ENCODE measurements at places on chromosomes 11 and 22. TPM values are rescaled to one million over a fixed set of nuclear protein-coding genes. Genes with fewer than 3 reads are reported as not detected.

MAJIN gene
- total RNA-seq = 0.82 TPM

CASP5 gene
- total RNA-seq = not detected

BIRC3 gene
- total RNA-seq = 135 TPM

NLRP14 gene
- total RNA-seq = 0.07 TPM

OR52N4 gene
- total RNA-seq = 0.29 TPM

KDM4D gene
- 1.4 TPM for total RNA-seq

NLRX1 gene
- total RNA-seq = 18.7 TPM

AKIP1 gene
- 37.9 TPM for total RNA-seq

INS gene
- not detected for total RNA-seq

TMEM45B gene
- total RNA-seq = 5.8 TPM

PGGHG gene
- total RNA-seq = 75.0 TPM

NXPE1 gene
- total RNA-seq = not detected

- no peak for DNase-seq
Observed at GRCh38 chr11:6717426-6717825, 34.3 kb upstream of the MRPL17 start.

DNA sequence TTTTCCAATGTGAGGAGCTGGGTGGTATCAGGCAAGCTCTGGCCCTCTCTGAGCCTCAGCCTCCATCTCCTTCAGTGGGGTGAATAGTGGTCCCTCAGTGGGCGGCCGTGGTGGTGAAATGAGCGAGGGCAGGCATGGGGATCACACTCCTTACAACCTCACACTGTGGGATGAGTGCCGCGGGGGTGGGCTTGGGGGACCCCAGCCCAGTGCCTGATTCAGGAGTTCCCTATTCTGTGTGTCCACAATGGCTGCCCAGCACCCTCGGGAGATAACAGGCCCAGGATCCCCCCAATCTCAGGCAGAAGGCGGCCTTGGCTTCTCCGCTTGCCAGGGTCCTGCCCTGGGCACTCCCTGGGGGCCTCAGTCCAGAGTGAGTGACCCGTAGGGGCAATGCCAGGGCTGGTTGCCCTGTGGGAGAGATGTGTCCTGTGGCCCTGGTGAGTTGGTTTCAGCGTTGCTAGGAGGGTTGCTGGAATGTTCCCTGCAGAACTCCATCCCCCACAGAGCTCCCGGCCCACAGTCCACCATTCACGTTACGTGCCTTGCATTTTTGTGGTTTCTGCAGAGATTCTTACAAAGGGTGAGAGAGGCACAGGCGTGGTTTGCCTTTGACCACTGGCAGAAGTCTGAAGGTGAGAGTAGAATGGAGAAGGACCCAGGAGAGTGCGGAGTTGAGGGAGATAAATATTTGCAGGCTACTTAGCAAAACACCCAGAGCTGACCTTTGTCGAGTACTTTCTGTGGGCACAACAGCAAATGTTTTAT is 2.9 kb downstream of the ALDH3B1 start:
- DNase-seq = no peak

GRCh38 chr11:19788435-19788834 is 75.8 kb downstream of the NAV2 start:
- DNase-seq = no peak

GRCh38 chr11:1761857-1762536 is 1.7 kb downstream of the CTSD start:
- DNase-seq = no peak

DNA sequence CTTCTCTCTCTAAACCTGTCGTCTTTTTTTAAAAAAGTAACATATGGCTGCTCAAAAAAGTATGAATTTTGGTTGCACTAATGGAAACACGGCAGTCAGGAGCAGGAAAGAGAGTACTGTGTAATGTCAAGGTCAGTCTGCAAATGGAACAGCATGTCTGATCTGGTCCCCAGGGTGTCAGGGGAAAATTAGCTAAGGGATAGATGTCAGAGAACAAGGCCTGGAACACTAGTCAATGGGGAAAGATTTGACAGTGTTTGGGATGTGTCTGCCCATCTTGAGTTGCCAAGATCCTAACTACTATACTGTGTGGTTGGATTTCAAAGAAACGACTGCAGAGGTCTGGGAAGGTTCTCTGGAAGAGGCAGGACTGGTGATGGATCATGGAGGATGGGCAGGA is 65.7 kb upstream of the PHOX2A start:
- no peak for DNase-seq

DNA sequence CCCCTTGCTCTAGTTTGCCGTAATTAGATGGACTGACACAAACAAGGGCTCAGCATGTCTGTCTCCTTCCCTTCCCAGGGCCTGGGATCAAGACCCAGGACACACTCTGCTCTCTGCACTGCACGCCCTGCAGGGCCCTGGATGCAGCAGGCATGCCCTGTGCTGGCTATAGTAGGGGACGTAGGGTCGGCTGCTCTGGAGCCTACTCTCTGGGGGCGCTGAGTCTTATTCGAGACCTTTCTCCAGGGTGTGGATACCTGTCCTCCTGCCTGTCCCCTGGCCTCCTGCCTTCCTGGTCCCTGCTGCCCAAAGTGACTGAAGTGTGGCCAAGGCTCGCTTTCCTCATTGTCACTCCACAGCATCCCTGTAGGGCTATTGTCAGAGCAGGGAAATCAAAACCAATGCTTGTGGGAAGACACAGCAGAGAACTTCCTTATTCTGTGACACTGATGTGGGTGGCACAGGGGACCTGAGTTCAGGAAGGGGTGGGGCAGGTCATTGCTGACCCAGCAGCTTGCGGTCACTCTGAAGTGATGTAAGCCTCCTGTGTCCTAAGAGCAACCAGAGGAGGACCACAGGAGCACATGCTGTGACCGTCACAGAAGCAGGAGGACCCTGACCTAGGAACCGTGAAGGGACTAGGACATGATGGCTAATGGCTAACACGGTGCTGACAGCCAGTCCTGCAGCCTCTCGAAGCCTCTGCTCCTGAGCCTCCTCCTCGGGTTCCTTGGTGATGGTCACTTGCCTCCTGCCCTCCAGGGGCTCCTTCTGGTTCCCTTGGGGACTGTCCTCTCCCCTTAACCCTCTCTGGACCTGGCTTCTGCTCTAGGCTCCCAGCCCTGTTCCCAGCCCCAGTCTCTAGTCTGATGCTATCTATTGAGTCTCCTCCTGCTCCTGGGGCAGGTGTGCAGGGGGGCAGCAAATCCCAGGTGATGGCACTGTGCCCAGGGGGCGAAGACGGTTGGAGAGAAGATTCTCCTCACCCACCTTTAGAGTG is 10.3 kb downstream of the APOBEC3A start:
- DNase-seq = no peak

DNA sequence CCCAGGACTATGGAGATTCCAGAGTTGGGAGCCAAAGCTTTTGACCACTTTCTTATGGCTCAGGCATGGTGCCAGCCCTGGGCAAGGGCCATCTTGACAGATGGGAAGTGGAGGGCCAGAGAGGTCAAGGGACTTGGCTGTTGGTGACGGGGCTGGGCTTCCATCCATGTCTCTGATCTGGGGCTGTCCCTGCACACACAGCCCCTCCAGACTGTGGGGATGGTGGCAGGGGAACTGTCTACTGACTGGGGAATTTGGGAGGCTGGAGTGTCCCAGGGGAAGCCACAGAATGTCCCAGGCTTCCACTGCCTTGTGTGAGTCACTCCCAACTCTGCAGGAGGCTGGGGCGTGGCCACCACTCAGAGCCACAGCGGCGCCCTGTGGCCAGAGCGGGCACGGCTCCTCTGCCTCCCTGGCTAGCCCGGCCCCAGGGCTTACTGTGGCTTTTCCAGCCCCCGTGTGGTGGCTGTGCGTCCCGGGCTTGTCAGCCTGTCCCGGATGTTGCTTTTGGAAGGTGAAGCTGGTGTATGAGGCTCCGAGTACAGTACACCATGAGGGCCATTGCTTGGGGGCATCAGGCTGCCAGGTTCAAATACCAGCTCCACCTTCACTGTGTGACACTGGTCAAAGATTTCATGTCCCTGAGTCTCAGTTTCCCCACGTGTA is 19.6 kb downstream of the C22orf23 start:
- peak; percentile 93 for DNase-seq

- DNase-seq = peak; percentile 70
Observed at GRCh38 chr22:38754751-38755154, 1.0 kb downstream of the SUN2 start.

DNA sequence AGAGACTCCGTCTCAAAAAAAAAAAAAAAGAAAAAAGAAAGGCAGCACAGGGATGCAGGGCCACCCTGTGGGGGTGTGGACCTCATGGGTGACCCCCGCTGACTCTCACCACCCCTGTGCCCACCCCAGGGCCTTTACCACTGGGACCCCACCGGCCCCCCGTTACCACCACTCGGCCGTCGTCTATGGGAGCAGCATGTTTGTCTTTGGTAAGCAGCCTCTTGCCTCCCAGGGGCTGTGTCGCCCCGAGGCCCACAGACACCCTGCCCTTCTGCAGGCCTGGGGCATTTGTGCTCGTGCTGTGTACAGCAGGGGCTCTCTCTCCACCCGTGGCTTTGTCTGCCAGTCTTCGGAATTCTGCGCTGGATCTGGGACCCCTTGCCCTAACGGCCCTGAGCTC is 5.3 kb downstream of the LZTR1 start:
- no peak for DNase-seq

DNA sequence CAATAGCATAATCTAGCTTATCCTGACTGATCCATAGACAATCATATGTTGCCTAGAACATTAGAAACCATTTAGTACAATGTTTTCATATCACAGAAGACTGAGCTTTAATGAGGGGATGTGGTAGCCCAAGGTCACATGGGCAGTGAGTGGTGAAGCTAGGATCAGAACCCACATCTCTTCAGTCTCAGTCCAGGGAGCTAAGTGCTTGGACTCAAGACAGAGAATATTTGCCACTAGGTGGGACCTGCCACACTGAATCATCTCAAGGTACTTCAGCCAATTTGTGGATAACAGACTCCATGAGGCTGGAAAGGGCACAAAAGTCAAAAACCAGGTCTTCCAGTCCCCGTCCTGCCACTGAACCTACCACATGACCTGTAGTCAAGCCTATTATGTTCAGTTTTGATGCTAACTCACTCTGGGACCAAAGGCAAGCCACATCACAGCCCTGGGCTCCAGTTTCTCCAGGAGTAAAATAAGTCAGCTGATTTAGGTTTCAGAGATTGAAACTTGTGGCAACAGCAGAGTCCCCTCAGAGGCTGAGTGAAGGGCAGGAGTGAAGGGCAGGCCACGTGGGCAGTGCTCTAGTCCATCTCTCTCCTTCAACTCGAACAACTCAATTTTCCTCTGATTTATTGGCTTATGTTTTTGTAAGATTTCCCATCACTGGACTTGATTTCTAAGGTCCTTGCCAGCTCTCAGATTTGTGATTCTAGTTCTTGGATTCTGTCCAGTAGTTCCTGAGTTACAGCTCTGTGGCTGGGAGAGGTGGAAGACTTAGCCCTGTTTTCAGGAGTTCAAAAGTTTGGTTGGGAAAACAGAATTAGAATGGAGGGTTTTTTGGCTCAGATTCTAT is 84.6 kb upstream of the PHOX2A start:
- no peak for DNase-seq

DNA sequence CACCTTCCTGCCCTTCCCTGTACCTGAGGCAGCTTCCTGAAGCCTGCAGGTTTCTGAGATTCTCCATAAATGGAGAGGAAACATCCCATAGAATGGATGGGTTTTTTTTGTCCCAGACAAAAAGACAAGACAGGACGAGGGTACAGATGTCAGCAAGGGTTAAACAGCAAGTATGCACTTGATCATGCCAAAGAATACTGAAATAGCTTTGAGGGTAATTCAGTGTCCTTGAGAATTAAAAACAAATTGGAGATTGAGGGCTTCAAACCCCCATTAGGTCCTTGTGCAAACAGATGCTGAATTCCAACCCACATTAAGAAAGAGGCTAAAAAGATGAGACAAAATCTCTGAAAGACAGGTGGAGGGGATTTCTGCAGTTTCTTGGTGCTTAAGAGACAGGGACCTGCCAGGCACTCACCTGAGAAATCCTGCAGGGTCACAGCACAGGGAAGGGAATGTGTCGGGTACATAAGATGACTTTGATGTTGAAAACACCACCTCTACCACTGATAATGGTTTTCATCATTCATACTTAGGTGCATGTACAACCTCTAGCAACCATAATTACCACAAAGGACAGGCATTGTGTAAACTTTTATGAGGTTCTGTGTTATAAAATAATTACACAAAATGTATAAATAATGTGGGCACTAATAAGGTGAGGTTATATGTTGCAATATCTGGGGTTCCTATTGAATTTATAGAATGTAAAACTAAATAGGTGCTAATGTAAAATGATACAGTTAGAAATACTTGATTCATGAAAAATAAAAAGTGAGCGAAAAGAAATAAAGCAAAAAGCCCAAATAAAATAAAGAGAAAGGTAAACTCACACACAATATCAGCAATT is 107.1 kb upstream of the TOP3B start:
- no peak for DNase-seq

- peak; percentile 72 for DNase-seq
Observed at GRCh38 chr11:118789501-118790356, 1.2 kb downstream of the DDX6 start.

GRCh38 chr11:116104498-116105174 is 600.4 kb upstream of the CADM1 start:
- no peak for DNase-seq

GRCh38 chr11:8067929-8068575 is 13.0 kb upstream of the TUB start:
- DNase-seq = no peak

DNA sequence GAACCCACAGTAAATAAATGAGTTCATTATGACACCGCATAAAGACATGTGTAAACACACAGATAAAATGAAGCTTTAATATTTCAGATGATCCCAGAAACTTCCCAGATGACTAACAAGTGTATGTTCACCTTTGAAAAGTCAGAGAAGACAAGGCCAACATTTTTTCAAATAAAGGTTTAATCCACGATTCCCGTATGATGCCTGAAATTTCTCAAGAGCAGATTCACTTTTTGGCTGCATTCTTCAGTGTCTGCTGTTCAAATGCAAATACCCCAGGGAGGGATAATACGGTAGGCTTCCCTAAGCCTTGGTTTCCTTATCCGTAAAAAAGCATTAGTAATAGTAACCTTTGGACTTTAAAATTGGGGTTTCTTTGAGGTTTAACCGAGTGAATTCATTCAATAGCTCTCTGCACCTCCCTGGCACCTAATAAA is 62.5 kb downstream of the SYTL2 start:
- DNase-seq = no peak

GRCh38 chr11:63909591-63910506 is 7.1 kb downstream of the RCOR2 start:
- no peak for DNase-seq

GRCh38 chr22:28142361-28142961 is 223.4 kb upstream of the PITPNB start:
- no peak for DNase-seq

- DNase-seq = no peak
Observed at GRCh38 chr11:120914601-120915000, 109.3 kb upstream of the TBCEL start.

- DNase-seq = peak; percentile 87
Observed at GRCh38 chr22:20429254-20430100, 8.1 kb downstream of the SCARF2 start.

DNA sequence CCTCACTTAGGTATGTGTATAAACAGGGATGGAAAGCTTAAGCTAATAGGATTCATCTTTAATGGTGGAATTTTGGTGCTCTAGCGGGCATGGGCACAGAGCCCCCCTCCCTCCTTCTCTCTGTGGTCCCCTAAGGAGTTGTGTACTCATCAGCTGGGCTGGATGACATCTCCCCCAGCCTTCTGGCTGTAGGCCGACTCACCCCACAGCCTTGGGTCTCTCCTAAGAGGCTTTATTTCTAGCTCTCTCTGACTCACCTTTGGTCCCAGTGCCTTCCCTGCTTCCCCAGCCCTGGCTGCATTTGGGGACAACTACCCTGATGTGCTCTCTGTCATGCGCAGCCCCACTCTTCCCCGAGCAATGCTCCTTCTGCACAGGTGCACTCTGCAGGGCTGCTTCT is 26.9 kb downstream of the SLC6A5 start:
- no peak for DNase-seq

GRCh38 chr22:47598864-47599263 is 836.4 kb downstream of the TBC1D22A start:
- DNase-seq = no peak

GRCh38 chr11:31725176-31725575 is 85.9 kb downstream of the PAX6 start:
- no peak for DNase-seq
